ENCODE measurements at places on chromosomes 3 and 15.
A peak's percentile ranks its signal among the peaks of the same experiment; 100 is the strongest.

- peak; percentile 61 for DNase-seq
These were observed 106.8 kb downstream of the ADCY5 start for GRCh38 chr3:123341871-123342630.

DNA sequence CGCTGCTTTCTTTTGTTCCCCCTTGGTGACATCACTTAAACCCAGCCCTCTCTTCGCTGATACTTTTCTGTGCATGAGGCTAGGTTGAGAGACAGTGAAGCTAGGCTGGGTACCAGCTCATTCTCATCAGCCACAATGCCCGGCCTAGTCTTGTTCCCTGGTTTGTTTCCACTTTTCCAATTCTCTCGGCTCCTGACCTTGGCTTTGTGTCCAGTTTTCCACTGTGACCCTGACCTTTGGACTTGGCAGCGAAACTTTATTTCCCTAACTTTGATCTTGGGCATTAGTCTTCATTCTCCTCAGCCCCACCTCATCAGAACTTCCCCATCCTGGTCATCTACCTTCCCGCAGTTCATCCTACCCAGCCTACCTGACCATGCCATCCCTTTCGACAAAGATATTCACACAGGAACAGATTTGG lies 908 bp upstream of the ADPGK start:
- no peak for DNase-seq

GRCh38 chr15:85316244-85316934 lies 64.0 kb upstream of the AKAP13 start:
- peak; percentile 95 for DNase-seq

DNA sequence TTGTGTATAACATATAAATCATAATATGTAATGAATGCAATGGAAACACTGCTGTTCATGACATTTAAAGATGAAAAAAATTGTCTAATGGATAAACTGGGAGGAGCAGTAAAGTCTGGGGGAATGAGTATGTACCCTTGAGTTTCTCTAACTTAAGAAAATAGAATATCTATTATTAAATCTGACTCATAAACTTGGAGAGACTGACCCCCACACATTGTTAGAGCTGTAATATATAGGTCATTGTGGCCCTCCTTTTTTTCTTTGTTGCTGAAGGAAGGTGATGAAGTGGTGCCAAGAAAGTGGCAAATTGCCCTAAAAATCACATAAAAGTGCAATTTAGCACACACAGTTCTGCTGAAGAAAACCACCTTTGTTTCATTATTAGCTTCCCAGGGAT lies 389.8 kb upstream of the RARB start:
- DNase-seq = no peak

DNA sequence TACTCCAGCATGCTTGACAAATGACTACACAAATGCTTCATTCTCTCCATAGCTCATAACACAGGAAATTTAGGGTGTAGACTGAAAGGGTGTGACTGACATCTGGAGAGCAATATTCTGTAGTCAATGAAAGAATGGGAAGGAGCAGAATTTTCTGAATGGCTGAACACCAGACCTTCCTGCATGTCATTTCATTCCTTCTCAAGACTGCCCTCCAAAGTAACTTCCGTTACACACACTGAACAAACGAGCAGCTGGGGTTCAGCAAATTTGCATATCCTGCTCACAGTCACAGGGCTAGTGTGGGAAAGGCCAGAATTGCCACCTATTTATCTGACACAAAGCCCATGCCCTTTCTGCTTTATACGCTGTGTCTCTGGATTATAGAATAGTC lies 325.0 kb upstream of the CFAP20DC start:
- DNase-seq = no peak
